NCI-H2029 treated with DMSO at 0.1 percent for 48 hours (cell line): ENCODE measurements at places on chromosomes 11 and 22.

- no peak for DNase-seq
These were observed 2.7 kb upstream of the CPT1A start for GRCh38 chr11:68844376-68844775.

DNA sequence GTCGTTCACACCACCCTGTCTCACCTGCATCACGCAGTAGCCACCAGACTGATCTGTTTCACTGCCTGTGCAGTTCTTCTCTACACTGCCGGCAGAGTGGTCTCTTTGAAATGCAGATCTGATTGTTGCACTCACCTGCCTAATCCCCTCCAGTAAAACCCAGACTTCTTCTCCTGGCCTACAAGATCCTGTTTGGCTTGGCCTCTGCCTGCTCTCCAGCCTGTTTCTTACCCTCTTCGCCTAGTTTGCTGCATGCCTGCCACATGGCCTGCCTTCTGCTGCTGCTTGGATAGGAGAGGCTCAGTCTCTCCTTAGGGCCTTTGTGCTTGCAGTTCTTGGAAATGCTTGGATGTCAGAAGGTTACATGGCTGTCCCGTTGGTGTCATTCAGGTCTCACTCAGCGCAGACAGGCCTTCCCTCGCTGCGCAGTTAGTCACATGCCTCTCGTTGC, 42.0 kb downstream of the PACS1 start:
- no peak for DNase-seq

DNA sequence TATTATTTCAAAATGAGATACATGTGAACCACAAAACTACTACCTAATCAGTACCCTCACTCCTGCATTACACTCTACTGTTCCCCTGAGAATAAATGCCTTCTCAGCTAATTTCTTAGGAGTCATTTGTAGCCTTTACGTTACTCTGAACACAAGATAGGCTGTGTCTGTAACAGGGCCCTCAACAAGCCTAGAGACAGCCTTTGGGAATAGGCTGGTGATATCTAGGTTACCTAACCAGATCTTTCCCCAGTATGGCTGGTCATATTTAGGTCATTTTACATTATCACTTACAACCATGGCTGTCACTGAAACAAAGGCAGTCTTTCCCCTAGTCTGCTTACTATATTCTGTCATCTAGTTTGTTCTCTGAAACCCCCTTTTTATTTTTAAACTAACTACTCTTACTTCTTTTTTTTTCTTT, 14.2 kb downstream of the ATM start:
- DNase-seq = no peak

DNA sequence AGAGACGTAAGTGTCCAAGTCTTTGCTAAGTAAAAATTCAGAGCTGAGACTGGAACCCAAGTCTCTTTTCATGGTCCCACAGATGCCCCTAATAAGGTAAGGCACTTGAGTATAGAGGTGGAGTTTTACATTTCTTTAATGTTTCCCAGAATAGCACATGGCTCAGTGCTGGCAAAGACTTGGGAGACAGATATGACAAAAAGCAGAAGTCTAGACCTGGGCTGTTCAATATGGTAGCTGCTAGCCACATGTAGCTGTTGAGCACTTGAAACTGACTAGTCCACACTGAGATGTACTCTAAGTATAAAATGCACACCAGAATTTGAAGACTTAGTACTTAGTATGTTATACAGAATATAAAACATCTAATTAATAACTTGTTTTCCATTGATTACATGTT, 17.6 kb downstream of the VSTM5 start:
- no peak for DNase-seq

GRCh38 chr11:128451652-128452470, 135.5 kb downstream of the ETS1 start:
- DNase-seq = peak; percentile 42

DNA sequence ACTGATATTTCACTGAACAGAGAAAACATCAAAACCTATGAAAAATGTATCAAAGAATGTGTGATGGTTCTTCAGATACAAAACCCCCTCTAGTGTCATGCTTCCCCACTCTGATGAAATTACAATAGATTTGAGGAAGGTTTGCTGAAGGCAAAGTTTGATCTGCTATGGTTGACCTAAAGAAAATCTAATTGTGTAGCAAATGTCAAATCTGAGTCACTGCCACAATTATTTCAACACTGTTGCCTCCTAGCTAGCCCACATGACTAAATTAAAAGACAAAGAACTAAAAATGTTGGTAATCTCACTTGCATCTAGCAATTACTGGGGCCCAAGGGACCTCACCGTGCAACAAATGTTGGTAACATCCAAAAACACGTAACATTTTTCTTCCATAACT, 728.0 kb downstream of the DLG2 start:
- DNase-seq = no peak

- peak; percentile 95 for DNase-seq
These were observed at the start of gene EIF4G2 for GRCh38 chr11:10808553-10809372. Gene EIF4G2 (minus strand): TSS chr11:10808926.

GRCh38 chr11:66530927-66531709, 14.7 kb downstream of the ZDHHC24 start:
- no peak for DNase-seq

GRCh38 chr11:77425346-77425745, 48.5 kb downstream of the PAK1 start:
- DNase-seq = no peak

DNA sequence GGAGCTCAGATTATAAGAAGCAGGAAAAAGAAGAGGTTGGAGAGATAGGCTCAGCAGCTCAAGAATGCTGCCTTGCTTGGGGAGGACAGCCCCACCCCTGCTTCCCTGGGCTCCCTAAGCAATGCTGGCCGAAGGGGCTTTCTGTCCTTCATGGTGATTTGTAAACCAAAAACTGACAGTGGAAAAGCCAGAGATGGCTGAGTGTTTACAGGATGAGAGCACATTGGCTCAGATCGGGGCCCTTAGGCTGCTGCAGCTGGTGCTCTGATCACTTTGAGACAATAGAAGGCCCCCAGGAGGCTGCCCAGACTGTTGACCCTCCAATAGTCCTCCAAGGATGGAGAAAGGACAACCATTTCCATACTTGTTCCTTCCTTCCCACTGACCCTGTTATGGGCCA, 28.8 kb upstream of the AMOTL1 start:
- DNase-seq = no peak

DNA sequence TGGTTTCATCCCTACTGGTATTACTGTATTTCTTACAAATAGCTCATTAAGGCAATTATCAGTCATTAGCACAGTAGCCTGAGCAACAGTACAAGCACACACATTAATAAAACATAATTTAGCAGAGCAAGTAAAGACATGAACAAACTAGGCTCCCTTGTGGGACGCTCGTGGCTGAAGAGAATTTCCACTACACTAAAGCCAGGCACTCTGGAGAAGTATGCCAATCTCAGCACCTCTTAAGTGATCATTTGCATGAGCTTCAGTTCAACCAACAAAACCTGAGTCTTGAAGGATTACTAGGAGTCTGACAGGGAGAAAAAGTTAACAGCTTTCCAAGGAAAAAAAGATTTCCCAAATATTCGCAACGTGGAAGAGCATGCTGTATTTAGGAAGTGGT, 109.1 kb downstream of the LARGE1 start:
- no peak for DNase-seq

GRCh38 chr11:3147257-3147619, 17.9 kb downstream of the OSBPL5 start:
- DNase-seq = no peak
